ENCODE measurements at places on chromosomes 7 and 10.

DNA sequence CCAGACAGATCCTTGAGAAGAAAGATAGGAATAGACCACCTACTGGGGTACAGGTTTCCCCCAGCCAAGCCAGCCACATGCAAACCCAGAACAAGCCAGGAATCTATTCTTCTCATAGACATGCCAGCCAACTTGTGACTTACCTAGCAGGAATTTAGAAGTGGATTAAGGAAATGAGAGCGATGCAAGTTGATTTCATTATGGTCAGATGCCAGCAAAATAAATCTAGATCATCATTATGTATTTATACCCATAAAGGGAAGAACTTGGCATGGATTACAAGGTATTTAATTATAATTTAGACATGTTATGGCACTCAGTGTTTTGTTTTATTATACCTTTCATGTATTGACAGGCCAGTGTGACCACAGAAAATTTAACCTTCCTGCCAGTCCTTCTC lies 32.8 kb downstream of the SLC35G1 start:
- DNase-seq: no peak

GRCh38 chr7:44111761-44112160 lies 7.6 kb downstream of the AEBP1 start:
- no peak for DNase-seq

GRCh38 chr10:53754596-53755250 lies 982.1 kb upstream of the MBL2 start:
- no peak for DNase-seq

- DNase-seq: no peak
Observed at GRCh38 chr7:27641581-27642230, 21.0 kb downstream of the HIBADH start.

GRCh38 chr7:36367561-36368077 lies 22.0 kb upstream of the ANLN start:
- DNase-seq: no peak

GRCh38 chr7:84722086-84722485 lies 464.8 kb downstream of the SEMA3D start:
- no peak for DNase-seq

DNA sequence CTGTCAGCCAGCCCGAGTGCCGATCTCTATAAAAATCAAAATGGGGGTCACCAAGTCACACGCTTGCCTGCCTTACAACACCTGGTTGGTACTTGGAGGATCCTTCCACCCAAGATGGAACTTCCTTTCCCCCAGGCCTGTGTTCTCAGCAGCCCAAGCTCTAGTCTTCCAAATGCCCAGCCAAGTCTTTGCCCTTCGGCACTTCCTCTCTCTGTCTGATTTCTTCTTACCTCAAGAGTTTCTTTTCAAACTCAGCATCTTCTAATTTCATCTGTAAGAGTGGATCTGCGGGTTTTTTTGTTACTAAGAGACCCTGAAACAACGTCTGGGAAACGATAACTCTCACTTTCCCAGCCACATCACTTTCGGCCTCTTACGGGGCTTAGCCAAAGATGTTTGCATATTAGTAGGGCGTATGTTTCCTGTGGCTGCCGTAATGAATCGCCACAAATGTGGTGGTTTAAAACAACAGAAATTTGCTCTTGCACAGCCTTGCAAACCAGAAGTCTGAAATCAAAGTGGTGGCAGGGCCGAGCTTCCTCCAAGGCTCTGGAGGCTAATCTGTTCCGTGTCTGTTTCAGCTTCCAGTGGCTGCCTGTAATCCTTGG lies 219.9 kb downstream of the TCF7L2 start:
- no peak for DNase-seq

DNA sequence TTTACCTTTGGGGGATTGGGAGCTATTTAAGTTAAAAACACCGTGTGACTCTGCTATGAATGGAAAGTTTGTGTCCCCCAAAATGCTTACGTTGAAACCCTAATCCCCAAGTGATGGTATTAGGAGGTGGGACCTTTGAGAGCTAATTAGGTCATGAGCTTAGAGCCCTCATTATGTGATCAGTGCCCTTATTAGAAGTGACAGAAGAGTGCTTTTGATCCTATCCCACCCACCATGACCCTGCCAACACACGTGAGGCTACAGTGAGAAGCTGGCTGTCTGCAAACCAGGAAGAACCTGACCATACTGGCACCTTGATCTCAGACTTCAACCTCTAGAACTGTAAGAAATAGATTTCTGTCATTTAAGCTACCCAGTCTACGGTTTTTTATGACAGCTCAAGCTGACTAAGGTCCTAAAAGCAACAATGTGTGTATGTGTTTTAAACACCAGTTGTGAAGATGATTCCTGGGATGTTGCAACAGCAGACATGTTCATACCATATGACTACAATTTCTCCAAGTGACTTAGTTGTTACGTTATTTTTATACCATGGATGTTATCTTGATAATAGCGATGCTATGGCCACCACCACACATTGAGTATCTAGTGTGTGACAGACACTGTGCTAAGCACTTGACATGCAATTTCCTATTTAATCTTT lies 124.4 kb downstream of the PIP4K2A start:
- no peak for DNase-seq

DNA sequence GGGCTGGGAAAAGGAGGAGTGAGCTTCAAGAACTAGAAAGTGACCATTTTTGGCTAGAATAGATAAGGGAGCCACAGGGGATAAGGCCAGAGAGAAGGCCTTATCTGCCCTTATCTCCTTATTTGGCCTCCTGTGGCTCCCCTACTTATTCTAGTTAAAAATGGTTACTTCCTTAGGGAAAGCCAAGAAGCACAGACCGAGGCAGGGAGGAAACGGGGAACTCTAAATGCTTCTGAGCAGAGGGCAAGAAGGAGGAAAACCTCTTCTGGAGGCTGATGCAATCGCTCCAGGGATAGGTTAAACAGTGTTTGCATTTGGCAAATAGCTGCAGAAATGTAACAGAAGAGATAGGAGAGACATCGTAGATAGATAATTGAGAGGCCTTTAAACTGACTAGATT lies 18.6 kb downstream of the NRP1 start:
- DNase-seq: no peak

GRCh38 chr10:6838118-6838517 lies 258.0 kb upstream of the PRKCQ start:
- no peak for DNase-seq

DNA sequence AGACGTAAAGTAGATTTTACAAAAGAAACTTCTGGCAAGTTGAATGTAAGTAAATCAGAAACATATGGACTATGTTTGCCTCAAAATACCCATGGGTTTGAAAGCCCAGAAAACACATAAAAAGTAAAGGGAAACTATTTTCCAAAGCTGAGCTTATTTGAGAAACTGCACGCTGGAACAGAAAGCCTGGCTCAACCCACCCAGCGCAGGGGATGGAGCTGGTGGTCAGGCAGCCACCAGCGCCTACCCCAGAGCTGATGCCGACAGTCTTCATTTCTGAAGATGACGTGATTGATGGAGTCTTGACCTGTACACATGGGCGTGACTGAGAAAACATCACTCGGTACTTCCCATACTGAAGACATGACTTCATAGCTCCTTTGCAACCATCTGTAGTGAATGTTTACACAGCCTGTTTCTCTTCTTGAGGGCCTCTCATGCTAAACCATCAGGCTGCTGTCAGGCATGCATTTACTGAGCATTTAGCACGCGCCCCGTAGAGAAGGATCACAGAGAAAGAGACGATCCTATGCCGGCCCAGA lies 232.6 kb upstream of the AUTS2 start:
- DNase-seq: no peak

GRCh38 chr7:12719141-12719919 lies 31.9 kb downstream of the ARL4A start:
- no peak for DNase-seq

DNA sequence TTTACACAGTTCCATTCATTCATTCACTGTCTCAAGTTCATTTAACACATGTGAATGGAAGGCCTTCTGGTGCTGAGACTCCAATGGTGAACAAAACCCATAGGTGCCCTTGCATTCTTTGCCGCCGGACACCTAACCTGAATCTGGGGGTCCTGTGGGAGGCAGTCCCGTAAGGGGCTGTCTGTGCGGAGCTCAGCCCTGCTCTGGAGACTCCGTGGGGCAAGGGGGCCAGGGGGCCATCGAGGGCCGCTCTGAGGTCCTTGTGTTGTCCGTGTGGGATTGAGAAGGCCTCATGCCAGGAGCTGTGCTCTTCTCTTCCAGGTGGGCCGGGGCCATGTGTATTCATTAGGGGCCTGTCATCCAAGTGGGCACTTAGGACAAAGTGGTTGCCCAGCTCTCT lies 15.3 kb downstream of the PTPRE start:
- no peak for DNase-seq

GRCh38 chr7:83036721-83037380 lies 125.8 kb downstream of the PCLO start:
- DNase-seq: no peak

GRCh38 chr7:144784943-144785342 lies 50.9 kb downstream of the TPK1 start:
- DNase-seq: no peak

GRCh38 chr7:117825132-117825531 lies 48.1 kb downstream of the CTTNBP2 start:
- DNase-seq: no peak

GRCh38 chr7:106640368-106641141 lies 20.4 kb downstream of the CCDC71L start:
- DNase-seq: no peak

DNA sequence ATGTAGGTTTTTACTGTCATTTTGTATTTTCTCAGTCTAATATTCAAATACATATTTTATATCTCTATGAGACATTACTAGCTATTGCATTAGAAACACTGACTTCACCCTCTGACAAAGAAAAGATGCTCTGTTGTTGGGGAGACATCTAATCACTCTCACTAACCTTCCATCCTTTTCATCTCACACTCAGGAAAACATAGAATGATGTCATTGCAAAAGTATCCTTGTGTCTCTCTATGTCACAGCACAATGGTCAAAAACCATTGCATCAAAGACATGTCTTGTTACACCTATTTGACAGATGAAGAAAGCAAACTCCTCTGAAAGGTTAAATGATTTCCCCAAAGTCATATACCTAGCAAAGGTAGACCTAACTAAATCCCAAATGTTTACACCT lies 231.3 kb upstream of the PTN start:
- no peak for DNase-seq

DNA sequence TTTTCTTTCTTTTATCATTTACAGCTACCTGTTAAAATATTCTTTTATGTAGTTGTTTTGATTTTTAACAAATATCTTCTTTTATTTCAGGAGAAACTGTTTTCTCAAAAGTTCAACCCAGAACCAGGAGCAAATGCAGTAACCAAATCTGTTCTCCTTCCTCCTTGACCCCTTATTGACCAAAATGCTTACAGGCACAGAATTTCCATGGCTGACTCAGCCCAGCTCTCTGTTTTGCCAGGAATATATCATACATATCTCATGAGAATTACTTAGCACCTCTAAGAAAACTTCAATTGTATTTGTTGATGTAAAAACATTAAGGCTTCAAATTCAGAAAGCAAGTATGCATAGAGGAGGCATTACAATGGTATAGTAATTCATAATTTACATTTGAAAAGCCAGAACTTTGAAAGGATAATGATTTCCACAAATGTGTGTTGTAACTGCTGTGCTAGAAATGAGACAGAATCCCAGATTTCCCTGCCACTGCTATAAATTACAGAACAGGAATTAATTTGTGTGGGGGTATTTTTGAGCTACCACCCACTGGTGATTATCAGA lies 2.2 kb downstream of the GSAP start:
- no peak for DNase-seq

- DNase-seq: no peak
Observed at GRCh38 chr10:22647244-22647643, 67.1 kb downstream of the PIP4K2A start.

DNA sequence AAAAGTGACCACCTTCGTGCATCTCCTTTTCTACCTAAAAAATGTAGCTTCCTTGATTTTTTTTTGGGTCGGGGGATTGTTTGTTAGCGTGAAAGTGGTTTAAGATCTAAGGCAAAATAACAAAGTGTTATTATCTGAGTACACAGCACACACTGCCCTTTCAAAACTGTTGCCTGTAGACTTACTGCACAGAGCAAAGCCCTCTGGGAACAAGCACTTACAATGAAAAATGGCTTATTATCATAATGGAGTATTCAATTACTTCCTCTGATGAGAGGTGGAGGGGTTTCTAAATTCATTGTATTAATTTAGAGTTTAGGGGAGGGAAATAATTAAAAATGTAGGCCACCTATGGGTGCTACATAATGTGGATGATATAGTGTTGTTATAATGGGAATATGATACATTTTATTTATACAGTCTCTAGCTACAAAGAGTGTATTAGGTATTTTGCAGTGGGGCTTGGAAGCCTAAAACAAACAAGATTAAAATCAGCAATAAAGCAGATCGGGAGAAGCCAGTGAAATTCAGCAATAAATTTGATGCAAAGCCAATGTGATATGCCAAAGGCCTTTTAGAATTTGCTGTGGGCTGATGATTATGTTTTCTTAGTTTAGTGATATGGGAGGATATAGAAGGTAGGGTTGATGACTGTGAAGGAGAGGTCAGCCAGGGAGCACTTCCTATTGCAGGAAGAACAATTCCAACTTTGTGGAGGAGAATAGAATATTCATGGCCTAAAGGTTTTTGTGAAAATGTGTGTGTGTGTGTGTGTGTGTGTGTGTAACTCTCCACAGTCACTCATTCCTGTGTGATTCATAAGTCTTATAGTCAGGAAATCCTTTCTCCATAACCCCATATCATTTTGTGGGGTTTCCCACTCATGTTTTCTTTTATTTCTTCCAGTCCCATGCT lies 17.7 kb upstream of the EXOC4 start:
- no peak for DNase-seq

- DNase-seq: no peak
Observed at GRCh38 chr10:22672319-22673090, 41.9 kb downstream of the PIP4K2A start.

GRCh38 chr7:142496545-142496991 lies 238.7 kb upstream of the PRSS58 start:
- DNase-seq: no peak

DNA sequence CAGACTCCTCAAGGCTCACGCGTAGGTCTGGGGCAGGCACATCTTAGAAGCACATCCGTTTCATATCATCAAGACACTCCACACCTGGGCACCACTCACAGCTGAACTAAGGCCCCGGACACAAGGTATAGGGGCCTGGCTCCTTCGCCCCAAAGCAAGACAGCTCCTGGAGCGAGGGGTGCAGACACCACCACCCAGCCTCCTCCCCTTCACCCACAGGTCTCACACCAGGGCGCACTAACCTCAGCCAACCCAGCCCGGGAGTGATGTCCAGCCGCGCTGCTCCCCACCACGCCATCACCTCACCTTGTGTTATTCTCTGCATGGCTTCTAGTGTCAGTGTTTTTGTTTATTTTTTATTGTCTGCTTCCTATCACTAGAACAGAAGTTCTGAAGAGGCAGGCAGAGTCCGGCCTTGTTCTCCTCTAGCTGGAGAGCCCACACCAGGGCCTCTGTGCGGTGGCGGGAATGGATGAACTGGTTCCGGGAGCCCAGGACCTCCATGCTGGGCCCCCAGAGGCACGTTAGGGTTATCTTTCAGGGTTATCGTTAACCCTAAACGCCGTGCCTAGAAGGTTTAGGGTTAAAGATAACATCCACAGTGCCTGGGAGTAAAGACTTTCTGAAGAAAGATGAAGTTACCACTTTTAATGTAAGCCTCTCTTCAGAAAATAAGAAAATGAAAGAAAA lies 21.8 kb downstream of the BRI3 start:
- DNase-seq: no peak

GRCh38 chr7:95545007-95545615 lies 51.2 kb downstream of the PDK4 start:
- no peak for DNase-seq
